KBM-7 (cell line): ENCODE measurements at places on chromosomes 6 and 20.

DNA sequence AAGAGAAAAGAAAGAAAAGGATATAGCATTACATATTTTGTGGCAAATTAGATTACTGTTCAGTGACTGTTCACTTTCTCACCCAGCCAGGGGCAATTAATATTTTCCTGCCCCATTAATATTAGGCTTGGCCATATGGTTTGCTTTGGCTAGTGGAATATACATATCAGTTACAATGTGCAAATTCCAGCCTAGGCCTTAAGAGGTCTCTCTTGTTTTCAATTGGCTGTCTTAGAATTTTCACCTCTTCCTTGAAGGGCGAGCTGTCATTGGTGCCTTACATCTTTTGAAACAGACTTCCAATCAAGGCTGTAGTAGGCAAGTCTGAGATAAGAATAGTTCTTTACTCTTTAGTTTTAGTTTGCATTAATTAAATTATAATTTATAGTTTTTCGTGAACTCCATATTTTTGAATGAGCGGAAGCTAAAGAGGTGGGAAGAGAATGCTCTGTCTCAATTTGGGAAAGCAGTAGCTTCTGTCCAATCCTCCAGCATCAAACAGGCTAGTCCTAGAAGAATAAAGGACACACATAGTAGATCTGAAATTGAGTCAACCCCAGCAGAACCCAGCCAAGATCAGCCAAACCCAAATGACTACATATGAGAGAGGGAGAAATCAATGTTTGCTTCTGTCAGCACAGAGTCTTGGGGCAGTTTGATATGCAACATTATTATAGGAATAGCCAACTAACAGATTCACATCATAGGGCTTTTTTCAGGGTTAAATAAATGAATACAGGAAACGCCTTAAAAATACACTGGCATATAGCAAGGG, 6.3 kb upstream of the CSNK2A1 start:
- DNase-seq = no peak

GRCh38 chr20:10350188-10350842, 83.7 kb downstream of the MKKS start:
- no peak for DNase-seq

GRCh38 chr6:3754776-3755175, 3.3 kb upstream of the PXDC1 start:
- DNase-seq = no peak

GRCh38 chr6:50837589-50838445, 19.1 kb downstream of the TFAP2B start:
- no peak for DNase-seq

- no peak for DNase-seq
These were observed 114.8 kb downstream of the FOXO3 start for GRCh38 chr6:108675226-108676200.

- DNase-seq = no peak
These were observed 2.8 kb upstream of the COX7A2 start for GRCh38 chr6:75246386-75246785.

DNA sequence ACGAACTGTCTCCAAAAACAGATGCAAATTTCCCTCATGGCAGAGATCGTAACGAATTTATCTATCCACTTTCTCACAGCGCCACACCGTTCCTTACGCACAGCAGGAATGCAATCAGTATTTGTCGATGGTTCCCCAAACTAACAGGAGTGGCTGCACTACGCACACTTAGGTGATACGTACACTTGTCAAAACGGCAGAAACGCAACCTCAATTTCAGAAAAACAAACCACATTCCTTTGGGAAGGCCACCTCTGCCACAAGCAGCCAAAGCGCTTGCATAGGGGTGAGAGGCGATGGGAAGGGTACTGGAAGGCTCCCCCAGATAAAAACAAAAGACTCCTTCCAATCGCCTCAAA, 638 bp downstream of the MDN1 start:
- DNase-seq = peak; percentile 71

DNA sequence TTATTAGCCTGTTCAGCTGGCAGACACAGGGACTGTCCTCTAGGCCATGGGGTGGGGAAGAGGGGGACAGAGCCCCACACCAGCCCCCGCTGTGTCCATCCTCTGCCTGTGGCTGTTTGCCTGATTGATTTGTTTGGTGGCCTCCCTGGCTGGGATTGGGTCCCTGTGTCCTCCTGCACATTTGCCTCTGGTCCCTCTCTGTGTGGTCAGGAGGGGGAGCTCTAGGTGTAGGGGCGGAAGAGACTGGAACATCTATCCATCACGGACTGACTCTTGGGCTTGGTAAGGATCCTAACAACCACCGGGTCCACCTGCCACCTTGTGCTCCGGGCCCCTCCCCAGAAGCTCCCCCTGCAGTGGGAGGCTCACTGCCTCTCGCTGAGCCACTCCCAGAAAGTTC, 38.4 kb upstream of the CCDC167 start:
- peak; percentile 34 for DNase-seq

GRCh38 chr6:41546866-41547798, 951 bp downstream of the FOXP4 start:
- DNase-seq = peak; percentile 35

DNA sequence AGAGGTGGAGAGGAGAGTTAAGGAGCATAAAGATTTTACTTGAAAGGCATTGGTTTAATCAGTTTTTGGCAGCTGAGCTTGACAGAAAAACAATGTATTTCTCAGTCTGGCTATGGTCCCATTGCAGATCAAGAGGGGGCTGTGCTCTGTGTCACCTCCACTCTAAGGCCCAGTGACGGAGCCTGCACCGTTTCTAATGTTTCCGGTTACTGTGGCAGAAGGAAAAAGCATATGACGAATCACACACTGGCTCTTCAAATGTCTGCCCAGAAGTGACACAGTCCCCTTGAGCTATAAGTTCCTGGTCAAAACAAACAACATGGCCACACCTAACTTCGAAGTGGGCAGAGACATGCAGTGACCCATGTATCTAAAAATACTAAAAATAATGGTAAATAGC, 372.0 kb downstream of the PLCB1 start:
- DNase-seq = no peak

- peak; percentile 88 for DNase-seq
These were observed 43.7 kb upstream of the MAP7 start for GRCh38 chr6:136593748-136594490.

GRCh38 chr20:58173930-58174707, 54.3 kb downstream of the ANKRD60 start:
- no peak for DNase-seq

DNA sequence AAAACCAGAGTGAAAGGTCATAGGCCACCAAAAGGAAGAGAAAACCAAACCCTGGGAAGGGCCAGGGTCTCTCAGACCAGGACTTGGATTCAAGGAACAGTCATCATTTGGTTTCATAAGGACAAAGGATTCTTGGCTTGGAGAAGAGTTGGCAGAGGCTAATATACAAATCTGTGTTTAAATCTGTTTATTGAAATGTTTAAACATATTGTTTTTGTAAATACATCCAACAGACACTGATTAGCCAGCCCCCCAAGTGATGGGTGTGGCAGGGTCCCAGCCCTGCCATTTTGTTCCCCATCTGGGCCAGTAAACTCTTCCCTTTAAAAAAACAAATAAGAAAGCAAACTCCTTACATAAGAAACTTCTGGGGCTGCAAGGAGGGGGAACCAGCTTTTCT, 6.1 kb upstream of the ZNF831 start:
- DNase-seq = no peak

GRCh38 chr20:48131581-48131980, 346.3 kb upstream of the SULF2 start:
- DNase-seq = no peak

DNA sequence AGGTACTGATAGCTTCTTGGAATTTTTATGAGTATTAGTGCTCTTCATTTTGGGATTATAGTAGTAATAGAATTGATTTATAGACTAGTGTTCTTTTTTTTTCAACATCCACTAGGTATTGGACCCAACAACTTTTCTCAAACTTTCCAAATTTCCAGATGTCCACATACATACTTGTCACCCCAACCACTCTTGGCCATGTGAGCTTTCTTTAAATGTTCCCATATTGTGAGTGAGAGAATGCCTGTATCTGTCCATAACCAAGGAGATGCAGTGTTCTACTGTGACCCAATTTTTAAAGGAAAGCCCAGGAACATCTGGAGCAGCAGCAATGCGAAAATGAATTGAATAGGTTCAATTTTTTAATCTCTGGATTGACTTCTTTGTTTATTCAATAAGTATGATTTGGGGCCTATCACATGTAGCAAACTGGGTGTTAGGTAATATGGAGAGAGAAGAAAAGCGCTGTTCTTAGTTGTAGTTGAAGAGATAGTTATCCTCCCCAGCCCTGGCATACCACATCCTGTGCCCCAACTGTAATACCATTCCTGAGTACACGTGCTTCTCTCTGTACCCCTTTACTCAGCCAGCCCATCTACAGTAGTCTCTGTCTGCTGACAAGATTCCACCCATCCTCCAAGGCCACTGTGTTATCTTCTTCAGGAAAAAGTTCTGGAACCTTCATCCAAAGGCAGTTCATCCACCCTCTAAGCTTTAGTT, 116.8 kb upstream of the SUPT3H start:
- DNase-seq = peak; percentile 23

DNA sequence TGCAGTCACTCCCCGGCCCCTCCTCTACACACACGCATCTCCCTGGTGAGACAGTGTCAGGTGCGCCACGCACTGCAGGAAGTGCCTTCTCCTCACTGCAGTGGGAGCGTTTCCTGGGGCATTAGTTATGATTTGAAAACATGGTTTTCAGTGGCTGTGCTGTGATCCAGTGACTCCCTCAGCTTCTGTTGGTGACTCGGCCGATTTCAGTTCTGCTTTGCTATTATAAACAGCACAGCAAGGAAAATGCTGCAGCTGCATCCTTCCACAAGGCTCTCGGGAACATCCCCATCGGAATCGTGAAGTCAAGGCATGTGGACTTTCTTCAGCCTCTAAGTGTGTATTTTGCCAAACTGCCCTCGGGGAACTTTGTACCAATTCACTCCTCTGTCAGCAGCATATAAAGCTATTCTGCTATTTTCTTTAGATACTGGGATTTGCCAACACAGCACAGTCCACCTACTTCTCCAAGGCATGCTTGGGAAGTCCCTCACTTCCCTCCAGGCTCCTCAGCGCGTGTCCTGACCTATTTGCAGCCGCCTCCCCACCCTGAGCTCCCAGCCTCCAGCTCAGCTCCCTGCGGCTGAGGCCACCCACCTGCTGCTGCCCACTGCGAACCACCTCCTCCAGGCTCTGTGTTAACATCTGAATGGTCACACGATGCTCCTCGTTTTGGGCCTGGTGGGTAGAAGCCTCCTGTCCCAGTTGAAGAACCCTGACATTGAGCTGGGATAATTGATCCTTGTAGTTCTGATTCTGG, 54.5 kb downstream of the GINS1 start:
- DNase-seq = no peak

DNA sequence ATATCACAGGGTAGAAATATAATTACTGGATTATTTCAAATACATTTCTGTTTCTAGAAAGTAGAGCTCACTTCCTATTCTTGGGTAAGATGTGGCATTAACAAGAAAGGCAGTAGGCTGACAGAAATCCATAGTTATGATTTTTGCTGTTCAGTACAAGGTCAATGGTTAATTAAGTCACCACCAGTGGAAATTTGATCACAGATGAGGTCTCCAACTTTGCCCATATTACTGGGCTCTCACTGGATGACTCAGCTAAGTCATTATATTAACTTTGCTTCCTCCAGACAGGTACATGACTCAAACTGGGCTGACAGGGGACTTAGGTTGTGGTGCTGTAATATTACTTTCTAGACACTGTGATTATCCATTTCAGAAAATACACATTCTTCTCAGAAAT, 212.4 kb downstream of the GRIK2 start:
- DNase-seq = no peak

- peak; percentile 64 for DNase-seq
These were observed 40.9 kb downstream of the ZFP64 start for GRCh38 chr20:52150440-52151258.

DNA sequence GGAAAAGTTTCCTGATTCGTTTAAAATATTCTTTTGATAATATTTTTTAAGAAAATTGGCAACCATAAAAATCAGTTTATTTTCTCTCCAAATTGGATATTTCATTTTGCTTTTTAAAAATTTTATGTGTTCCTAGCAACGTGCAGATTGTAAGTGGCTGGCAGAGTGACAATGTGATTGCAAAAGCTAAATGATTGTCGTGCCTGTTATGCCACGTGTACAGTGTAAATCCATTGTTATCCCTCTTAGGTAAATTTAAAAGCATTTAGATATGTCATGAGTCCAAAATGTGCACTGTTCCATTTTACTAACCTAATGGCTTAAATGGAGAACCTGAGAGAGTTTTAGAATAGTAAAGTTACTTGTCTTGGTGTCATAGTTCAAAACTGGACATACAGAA, 94.4 kb upstream of the ADGRF4 start:
- DNase-seq = no peak

DNA sequence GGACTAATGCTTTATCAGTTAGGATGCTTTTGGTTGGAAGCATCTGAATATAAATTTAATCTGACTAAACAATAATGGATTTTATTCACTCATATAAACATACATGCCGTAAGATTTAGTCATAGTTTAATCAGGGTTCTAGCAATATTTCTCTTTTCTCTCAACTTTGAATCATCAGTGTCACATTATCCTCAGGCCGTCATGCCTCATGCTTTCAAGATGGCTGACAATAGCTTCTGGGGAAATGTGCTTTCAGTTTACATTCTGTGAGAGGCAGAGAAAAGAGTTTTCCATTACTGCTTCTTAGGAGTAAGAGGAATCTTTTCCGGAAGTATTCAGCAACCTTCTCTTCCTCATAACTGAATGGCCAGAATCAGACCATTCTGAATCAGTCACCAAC, 162.2 kb downstream of the GJA1 start:
- DNase-seq = no peak

DNA sequence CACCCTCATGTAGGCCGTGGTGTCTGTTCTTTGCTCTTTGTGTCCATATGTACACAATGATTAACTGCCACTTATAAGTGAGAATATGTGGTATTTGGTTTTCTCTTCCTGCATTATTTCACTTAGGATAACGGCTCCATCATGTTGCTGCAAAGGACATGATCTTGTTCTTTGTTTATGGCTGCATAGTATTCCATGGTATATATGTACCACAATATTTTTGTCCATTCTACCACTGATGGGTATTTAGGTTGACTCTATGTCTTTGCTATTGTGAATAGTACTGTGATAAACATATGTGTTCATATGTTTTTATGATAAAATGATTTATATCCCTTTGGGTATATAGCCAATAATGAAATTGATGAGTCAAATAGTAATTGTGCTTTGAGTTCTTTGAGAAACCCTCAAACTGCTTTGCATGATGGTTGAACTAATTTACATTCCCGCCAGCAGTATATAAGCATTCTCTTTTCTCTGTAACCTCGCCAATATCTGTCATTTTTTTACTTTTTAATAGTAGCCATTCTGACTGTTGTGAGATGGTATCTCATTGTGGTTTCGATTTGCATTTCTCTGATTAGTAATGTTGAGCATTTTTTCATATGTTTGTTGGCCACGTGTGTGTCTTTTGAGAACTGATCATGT, 174.4 kb upstream of the NT5E start:
- DNase-seq = no peak

GRCh38 chr6:52243282-52243893, 912 bp downstream of the IL17F start:
- no peak for DNase-seq

- DNase-seq = no peak
These were observed 45.2 kb downstream of the RANBP9 start for GRCh38 chr6:13666194-13667105.
